HS-27A (cell line): ENCODE measurements at places on chromosomes 16 and 17.

GRCh38 chr17:48055531-48056245, 7.5 kb downstream of the NFE2L1 start:
- DNase-seq, result no peak

DNA sequence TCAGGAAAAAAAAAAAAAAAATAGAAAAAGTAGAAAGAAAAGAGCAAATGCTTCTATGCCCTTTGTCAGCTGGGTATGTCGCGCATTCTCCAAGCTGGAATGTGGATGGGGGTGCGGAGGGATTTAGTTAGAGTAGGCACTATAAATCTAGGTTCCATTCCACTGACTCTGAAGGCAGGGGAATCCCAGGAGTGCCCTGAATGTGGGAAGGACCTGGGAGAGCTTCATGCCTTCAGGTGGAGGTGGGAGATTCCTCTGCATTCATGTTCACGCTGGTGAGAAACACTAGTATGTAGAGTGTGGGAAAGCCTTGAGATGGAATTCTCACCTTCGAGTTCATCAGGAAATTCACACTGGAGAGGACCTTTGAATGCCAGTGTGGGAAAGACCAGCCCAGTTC, 12.4 kb downstream of the ZNF232 start:
- no peak for DNase-seq

- DNase-seq, result no peak
These were observed 125.6 kb upstream of the HS3ST4 start for GRCh38 chr16:25566183-25566582.

DNA sequence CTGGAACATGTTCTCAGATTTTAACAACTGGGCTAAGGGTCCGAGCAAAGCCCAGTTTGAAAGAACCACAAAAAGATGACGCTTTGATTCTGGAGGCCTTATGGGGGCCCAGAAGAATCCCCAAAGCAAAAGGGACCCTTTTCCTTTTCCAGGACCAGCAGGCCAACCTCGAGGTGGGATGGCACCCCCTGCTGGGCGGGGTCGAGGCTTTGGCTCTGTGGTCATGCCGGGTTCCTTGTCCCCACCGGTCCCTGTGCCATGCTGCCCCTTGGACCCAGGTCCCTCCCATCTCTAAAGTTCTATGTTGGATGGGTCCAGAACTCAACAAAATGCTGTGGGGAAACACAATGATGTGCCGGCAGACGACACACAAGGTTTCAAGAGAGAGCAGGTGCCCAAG, 30.9 kb downstream of the TMEM204 start:
- DNase-seq, result no peak

- DNase-seq, result no peak
These were observed 23.5 kb upstream of the TOB1 start for GRCh38 chr17:50889528-50890118.

DNA sequence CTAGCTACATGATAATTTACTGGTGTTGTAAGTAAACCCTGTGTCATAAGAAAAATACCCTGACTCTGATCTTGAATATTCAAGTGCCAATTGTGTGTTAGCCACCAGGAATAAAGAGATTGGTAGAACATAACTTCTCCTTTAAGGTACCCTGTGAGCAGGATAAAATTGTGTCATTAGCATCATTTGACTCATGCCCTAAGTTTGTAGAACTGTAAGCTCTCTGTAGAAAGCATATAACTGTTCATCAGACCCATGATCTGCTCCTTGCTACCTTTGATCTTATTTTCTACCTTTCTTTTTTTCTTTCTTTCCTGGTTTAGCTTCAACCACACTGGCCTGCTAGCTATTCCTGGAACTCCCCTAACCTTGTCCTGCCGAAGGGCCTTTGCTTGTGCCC, 35.8 kb downstream of the PTRH2 start:
- no peak for DNase-seq

DNA sequence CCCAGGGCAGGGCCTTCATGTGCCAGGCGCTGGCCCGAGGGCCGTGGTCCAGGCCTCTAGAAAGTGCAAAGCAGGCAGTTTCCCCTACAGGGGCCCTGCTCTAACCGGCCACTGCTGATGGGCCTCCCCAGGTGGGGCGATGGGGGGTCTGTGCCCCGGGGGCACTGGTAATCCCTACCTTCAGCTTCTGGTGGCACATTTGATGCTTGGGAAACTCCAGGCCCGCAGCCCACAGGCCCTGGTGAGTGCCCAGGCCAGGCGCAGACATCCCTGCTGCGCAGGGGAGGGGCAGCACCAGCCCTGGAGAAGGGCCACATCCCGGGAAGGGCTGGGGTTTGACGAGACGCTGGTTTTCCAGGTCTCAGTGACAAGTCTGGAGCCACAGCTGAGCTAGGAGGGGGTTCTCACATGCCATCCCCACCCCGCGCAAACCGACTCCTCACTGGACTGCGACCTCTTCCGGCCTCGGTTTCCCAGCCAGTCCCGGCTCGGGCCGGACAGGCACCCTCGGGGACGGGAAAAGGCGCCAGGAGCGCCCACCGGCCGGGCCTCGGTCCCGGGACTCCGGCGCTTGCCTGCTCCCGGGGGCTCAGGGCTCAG, 1.6 kb downstream of the DOC2B start:
- DNase-seq, result no peak

GRCh38 chr16:53766304-53767016, 62.5 kb downstream of the FTO start:
- DNase-seq, result no peak

- DNase-seq, result no peak
These were observed 18.6 kb downstream of the COG7 start for GRCh38 chr16:23434380-23434779.

DNA sequence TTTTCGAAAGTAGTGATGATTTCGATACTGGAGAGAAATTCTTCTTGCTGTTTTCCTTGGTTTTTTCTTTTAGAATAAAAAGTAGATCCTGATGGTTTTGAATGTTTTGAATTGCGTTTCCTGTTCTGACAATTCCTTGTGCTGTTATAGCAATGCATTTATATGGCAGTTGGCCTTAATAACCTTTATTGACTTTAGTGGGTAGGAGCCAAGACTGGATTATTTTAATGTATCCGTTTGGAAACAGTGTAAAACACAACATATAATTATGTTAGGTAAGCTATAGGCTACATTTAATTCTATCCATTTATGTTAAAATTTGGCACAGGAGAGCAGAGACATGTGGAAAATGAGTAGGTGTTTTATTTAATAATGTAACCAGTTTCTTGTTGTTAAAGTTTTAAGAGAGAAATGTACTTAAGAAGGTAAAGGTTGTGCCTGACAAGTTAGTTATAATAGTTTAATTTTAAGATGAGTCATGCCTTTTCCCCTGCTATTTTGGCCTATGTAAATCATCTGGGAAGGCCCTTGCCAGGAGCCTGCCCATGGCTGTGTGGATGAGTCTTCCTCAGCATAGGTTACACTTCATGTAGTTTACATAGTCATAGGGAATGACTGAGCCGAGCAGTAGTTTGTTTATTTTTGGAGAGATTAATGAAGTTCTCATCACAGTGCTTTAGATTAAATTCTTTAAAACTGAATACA, 189.9 kb downstream of the FTO start:
- no peak for DNase-seq

- no peak for DNase-seq
These were observed 164.8 kb downstream of the SNX29 start for GRCh38 chr16:12141073-12141951.

DNA sequence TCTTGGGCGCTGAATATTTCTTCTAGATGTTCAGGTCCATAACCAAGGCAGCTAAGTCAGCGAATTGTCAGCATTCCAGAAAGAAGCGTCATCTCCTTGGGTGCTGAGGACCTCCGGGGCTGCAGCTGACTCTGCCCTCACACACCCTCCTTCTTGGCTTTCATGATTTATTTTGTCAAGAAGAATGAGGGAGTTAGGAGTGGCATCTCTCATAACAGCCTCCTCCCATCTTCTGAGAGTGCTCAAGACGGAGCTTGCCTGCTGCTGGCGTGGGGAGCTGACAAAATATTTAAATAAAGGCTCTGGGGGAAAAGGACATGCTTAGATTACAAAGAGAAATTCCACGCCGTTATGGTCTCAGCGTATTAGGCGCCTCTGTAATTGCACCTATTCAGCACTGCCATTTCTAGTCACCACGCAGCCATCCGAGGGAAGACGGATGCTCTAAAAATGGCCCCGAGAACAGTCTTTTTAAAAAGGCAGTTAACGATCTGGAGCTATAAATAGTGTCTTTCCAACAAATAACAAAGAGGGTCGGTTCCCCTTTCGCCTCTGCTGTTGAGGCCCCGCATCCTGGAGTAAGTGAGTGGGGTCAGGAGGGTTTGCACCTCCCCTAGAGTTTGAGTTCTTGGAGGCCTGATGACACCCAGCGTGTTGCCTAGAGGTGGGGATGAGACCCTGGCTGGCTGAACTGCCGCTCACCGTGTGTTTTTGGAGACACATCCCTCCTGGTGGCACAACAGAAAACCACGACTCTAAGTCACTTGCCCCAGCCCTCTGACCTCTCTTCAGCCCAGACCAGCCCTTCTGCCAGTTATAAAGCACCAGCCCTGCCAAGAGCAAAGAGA, 187.0 kb downstream of the CCDC182 start:
- peak; percentile 94 for DNase-seq

- DNase-seq, result no peak
These were observed 175.6 kb upstream of the RPH3AL start for GRCh38 chr17:528253-528652.

DNA sequence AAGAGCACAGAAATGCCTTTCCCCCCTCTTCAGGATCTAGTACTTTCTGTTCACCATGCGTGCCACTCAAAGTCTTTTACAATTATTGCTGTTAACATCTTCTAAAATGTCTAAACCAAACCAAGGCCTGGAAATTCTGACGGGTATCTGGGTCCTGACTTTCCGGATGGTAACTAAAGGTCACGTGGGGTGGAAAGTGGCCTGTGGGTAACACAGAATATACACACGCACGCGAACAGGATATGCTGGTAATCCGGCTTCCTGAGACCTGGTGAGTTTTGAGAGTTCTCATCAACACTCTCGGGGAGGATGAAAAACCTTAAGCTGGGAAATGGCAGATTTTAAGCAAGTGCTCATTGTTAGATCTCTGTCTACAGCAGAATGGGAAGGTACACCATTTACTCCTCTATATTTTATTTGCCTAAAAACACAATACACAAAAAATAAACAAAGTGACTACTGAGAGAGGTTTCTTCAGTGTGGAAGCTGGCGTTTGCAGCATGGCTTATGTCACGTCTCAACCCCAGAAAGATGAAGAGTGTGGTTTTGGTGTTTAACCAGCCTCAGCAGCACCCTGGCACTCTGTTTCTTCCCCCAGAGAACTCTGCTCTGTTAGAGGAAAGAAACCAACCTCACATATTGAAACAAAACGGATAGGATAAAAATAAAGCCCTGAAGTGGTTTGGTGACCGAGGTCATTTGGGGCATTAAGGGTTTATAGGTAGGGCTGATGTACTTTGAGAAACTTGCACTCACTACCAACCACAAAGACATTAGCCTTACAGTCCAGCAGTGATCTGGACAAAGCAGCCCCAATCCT, 37.3 kb downstream of the SMG6 start:
- DNase-seq, result no peak

DNA sequence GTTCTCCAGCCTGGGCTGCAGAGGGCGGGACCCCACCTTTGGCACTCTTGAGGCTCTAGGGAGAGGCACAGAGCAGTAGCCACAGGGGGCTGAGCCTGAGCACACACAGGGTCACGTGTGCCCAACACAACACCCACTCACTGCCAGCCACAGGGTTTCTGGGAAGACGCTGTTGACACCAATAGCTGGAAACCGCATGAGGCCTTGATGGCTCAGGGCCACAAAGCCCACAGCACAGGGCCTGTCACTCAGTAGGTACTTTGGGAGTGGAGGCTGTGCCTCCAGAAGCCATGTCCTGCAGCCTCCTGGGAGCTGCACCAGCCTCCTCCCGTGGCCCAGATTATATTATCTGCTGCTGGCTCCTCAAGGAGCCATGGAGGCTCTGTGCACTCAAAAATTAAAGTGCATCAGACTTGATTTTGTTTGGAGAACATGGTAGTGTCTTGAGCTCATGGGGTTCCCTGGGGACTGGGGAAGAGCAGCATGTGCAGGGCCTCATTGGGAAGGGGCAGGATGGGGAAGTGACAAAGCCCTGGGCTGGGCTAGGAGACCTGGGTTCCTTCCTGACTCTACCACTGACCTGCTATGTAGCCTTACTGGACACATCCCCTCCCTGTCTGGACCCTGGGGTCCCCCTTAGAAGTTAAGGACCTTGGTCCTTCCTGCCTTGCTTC, 12.5 kb upstream of the SREBF1 start:
- DNase-seq, result no peak

DNA sequence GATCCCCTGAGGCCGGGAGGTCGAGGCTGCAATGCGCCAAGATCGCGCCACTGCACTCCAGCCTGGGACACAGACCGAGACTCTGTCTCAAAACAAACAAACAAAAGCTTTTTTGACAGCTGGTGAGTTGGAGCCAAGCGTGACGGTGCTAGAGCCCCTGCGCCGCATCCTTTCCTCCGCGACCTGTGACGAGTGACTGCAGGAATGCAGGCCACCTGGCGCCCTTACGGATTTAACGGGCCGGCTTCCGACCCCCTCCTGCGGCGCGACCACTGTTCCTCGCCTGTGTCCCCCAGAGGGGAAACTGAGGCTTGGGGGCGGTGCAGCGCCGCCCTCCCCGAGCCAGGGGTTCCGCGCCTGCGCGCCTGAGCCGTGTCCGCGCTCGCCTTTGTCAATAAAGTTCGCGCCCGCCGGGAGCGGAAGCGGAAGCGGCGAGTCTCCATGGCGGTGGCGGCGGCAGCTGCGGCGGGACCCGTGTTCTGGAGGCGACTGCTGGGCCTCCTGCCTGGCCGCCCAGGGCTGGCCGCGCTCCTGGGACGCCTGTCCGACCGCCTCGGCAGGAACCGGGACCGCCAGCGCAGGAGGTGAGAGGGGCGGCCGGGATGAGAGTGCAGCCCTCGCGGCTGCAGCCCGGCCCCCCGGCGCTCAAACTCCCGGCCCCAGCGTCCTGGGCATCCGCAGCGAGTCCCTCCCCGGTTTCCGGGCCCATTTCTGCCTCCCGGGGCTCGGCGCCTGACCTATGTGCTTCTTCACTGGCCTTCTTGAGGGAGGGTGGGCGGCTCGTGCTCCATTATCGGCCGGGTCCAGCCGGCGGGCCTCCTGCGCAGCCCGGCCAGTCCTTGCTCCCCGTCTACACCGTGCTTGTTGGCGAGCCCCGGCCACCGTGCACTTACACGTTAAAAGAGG, at the start of gene PGS1:
TSS of gene PGS1 (plus strand) at position 425 of the 906 bp plus-strand sequence. CDS start at position 442, 17 bp downstream.
- no peak for DNase-seq

DNA sequence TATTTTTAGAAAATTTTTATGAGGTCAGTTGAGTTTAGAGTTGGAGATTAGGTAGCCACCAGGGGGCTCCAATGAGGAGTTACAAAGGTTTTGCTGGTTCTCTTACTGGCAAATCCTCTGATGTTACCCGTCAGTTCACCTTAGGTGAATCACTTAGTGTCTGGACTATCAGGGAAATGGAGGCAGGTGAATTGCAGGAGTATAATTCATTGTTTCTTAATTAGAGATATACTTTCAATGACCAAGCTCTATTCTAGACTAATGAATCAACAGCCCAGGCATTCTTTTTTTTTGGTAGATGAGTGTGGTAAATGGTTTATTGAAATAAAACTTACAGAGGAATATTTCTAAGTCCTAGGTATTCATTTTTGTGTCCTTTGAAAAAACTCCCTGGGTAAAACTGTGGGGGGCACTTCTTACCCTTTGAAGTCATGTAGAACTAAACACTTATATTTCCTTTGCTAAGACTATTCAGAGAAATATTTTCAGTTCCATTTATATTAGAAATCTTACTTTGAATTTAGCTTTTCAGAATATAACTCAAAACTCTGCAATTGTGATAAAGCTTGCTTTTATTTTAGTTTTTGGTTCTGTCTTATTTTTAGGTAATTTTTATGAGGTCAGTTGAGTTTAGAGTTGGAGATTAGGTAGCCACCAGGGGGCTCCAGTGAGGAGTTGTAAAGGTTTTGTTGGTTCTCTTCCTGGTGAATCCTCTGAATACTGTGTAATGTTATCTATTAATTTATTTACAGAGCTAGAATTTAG, 17.7 kb downstream of the PSMD11 start:
- DNase-seq, result no peak
